Osteoblast (primary cell): ENCODE measurements at places on chromosomes 3 and 15. TPM values are rescaled to one million over a fixed set of nuclear protein-coding genes. Genes with fewer than 3 reads are reported as not detected.

The ARPP21 gene
- not detected in 2 replicates for total RNA-seq

The CDC25A gene
- total RNA-seq, result 0.88 and 1.1 TPM in 2 replicates

The BTLA gene
- total RNA-seq, result 0.36 and 1.8 TPM in 2 replicates

- no peak for DNase-seq
Observed at GRCh38 chr3:195549931-195550519, 6.9 kb upstream of the PPP1R2 start.

GRCh38 chr3:29277249-29277648 lies 3.6 kb upstream of the RBMS3 start:
- DNase-seq, result no peak
